ENCODE measurements at places on chromosomes 4 and X. TPM values are rescaled to one million over a fixed set of nuclear protein-coding genes. Genes with fewer than 3 reads are reported as not detected.

ZDHHC15 gene
- total RNA-seq, result 0.08 TPM

DNA sequence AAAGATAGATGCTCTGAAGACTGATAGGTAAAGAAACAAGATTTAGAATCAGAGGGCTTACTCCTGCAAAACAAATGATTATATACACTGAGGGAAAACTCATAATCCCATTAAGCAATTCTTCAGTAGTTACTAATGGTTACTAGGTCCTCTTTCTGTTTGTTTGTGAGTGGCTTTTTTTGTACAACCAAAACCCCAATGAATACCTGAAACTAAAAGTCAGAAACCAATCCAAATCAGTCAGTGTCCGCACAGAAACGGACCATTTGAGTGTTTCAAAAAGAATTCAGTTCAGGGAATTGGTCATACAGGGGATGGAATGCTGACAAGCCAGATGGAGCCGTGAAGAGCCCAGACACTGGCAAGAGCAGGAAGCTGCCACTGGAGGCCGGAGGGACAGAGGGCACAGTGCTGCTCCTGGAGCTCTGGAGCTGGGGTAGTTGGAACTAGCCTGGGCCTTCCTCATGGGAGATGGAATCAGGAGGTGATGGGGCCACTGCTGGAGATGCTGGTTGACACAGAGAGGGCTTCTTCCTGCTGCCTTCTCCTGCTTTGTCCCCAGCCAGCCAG lies 31.9 kb downstream of the SETD7 start:
- no peak overlapping the region for H3K27ac ChIP-seq
- H3K36me3 ChIP-seq, result peaks cover 59% of the 10 kb centered on the region
- peaks cover 3% of the 10 kb centered on the region for H3K4me1 ChIP-seq
- H3K4me3 ChIP-seq, result no peak overlapping the region

- peak overlapping the region; percentile 94 for H3K4me3 ChIP-seq
- peaks cover 52% of the 10 kb centered on the region for H3K4me1 ChIP-seq
- H3K27ac ChIP-seq, result peak overlapping the region; percentile 99
- peaks cover 15% of the 10 kb centered on the region for H3K36me3 ChIP-seq
- no peak for DNase-seq
Observed at GRCh38 chr4:153223930-153224329, 19.7 kb downstream of the TRIM2 start.

DACH2 gene
- total RNA-seq, result not detected

GRCh38 chrX:106042296-106042695 lies 3.8 kb upstream of the SERPINA7 start:
- no peaks in the 10 kb centered on the region for H3K36me3 ChIP-seq
- H3K27ac ChIP-seq, result no peak overlapping the region
- H3K4me3 ChIP-seq, result no peak overlapping the region
- no peaks in the 10 kb centered on the region for H3K4me1 ChIP-seq
- H3K27me3 ChIP-seq, result peaks cover 4% of the 10 kb centered on the region

DNA sequence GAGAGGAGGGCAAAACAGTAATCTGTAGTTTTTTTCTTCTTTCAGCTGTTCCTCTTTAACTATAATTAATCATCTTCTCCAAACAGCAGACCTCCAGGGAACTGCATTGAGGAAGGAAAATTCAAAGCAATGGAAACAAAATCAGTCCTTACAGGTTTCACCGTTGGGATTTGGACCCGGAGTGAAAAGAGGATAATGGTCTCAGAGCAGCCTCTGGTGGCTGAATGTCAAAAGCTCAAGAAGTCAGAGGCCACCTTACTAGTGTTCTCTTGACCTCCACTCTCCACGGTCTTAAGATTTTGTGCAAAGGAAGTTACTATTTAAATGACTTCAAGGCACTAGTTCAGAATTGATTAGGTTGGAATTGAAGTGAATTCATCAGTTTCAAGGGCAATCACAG lies 16.0 kb upstream of the MID1 start:
- no peaks in the 10 kb centered on the region for H3K27me3 ChIP-seq
- no peak for DNase-seq
- H3K36me3 ChIP-seq, result no peaks in the 10 kb centered on the region
- H3K4me3 ChIP-seq, result no peak overlapping the region
- H3K27ac ChIP-seq, result peak overlapping the region; percentile 70

- peaks cover 37% of the 10 kb centered on the region for H3K4me1 ChIP-seq
- no peak for DNase-seq
- H3K36me3 ChIP-seq, result peaks cover 74% of the 10 kb centered on the region
- no peak overlapping the region for H3K4me3 ChIP-seq
- H3K27me3 ChIP-seq, result no peaks in the 10 kb centered on the region
Observed at GRCh38 chr4:77025643-77026321, 50.0 kb downstream of the CCNI start.

DNA sequence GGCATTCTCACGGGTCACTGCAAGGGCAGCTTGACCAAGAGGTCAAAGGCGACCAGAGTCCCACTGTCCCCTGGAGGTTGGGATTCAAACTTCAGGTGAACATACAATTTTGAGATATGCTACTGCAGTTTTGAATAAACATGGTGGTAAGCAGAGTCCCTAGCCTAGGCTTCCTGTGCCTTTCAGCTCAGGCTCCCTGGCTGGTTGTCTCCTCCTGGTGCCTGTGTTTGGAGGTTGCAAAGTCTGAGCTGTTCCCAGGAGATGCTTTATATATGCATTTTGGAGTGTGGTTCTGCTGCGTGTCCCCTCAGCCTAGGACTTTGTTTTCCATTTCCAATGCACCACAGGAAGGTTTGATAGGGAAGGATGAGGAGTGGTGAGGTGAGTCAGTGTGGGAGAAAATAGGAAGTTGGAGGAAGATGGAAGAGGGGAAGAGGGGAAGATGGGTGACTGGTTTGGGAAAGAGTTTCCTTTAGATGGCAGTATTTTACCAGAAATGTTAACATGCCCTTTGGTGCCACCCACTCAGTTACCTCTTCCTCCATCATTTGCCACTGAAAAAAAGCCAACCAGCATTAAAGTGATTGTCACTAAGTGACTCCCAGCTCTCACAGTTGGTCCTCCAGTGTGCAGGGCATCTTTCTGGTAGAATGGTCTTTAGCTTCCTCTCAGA lies 211.7 kb upstream of the AGTR2 start:
- H3K27ac ChIP-seq, result no peak overlapping the region
- no peaks in the 10 kb centered on the region for H3K27me3 ChIP-seq
- DNase-seq, result no peak
- no peaks in the 10 kb centered on the region for H3K4me1 ChIP-seq
- no peak overlapping the region for H3K4me3 ChIP-seq

DNA sequence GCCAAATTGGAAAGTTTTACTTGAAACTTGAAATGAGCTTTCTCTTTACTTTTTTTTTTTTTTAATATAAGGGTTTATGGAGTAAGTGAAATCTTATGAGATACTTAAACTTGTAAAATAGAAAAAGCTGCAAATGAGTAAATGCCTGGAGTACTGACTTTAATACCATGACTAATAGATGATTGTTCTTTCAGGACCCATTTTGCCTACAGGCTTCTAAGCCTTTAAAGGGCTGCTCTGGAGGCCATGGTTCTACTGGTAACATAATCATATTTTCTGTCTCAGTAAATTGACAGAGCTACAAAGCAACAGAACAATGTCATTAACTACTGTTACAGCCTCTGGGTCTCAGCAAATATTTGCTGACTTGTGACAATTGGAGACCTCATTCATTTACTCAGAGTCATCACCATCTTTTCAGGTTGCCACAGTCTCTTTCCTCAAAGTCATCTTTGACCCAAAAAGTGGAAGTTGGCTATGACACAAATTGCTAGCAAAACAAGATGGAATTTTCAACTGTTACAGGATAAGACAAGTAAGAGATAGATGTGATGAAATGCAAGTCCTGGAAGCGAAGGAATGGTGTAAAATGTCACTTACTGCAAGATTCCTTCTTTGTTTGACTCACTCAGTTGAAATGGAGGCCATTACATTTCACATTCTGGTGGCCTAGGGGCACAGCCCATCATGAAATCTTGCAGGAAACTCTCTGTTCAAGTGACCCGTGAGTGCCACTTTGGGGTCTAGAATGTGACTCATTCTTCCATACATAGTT lies 132.7 kb downstream of the BTC start:
- no peaks in the 10 kb centered on the region for H3K27me3 ChIP-seq
- H3K36me3 ChIP-seq, result no peaks in the 10 kb centered on the region
- peaks cover 43% of the 10 kb centered on the region for H3K4me1 ChIP-seq

- no peak overlapping the region for H3K4me3 ChIP-seq
- H3K36me3 ChIP-seq, result peaks cover 14% of the 10 kb centered on the region
- no peak for DNase-seq
- no peaks in the 10 kb centered on the region for H3K4me1 ChIP-seq
- H3K27me3 ChIP-seq, result no peaks in the 10 kb centered on the region
- no peak overlapping the region for H3K27ac ChIP-seq
Observed at GRCh38 chrX:41720125-41720779, 3.7 kb upstream of the GPR82 start.

- no peak overlapping the region for H3K4me3 ChIP-seq
- no peak for DNase-seq
- peaks cover 2% of the 10 kb centered on the region for H3K27me3 ChIP-seq
- H3K36me3 ChIP-seq, result no peaks in the 10 kb centered on the region
- no peaks in the 10 kb centered on the region for H3K4me1 ChIP-seq
- H3K27ac ChIP-seq, result no peak overlapping the region
Observed at GRCh38 chr4:120960656-120961267, 38.2 kb upstream of the PRDM5 start.

DNA sequence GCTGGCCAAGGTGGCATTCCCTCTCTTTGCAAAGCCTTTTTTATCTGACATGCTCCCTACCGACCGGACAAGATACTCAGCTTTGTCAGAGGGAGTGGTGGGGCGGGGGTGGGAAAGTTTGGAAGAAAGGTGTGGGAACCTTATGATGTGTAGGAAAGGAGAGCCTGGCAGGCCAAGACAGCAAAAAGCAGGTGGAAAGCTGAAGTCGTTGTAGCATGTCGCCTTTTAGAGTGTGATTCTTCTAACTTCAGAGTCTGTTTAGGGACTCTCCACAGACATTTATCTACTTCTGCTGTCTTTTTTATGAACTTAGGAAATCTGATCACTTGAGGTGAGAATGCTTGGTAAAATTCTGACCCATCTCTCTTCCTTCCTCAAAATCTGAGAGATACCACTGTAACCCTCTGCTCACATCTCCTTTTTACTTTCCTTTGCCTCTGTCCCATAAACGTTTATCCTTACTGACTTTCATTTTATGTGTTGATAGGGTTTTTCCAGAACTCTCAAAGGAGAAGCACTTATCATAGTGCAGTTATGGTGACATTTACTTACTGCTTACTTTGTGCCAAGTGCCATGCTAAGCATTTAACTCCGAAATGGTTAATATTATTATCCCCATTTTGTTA lies 8.2 kb upstream of the RUFY3 start:
- DNase-seq, result no peak
- H3K4me1 ChIP-seq, result peaks cover 2% of the 10 kb centered on the region
- H3K36me3 ChIP-seq, result no peaks in the 10 kb centered on the region
- no peaks in the 10 kb centered on the region for H3K27me3 ChIP-seq

GRCh38 chr4:165600959-165601683 lies 222.3 kb downstream of the CPE start:
- no peak for DNase-seq
- peaks cover 5% of the 10 kb centered on the region for H3K4me1 ChIP-seq
- H3K4me3 ChIP-seq, result no peak overlapping the region
- H3K27ac ChIP-seq, result no peak overlapping the region

GAGE12H gene
- not detected for total RNA-seq

PAGE1 gene
- total RNA-seq, result not detected

F9 gene
- total RNA-seq, result not detected

PPP2R2C gene
- total RNA-seq, result not detected

DNA sequence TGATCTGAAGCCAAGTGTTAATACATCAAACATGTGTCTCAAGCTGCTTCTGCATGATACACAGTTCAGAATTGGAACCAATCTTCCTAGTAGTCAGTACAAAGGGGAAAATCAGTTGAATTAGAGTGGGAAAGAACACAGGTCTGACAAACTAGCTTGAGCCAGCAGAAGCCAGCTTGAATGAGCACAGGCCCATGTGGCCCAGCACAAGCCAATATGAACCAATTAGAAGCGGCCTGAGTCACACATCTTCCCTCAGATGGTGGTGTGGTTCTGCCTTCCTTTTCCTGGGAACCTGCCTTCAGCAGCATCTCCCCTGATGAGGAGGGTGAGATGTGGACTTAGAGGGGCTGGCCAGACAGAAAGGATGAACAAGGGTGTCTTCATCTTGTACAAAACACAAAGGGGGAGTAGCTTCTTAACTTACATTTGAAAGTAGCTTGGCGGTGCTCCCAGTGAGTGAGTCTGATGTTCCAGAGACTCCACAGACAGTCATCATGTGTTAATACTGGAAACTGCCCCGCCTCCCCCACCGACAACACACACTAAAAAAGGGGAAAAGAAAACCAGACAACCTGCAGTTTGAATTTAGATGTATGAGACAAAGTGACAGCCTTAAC lies 72.0 kb downstream of the FRMPD4 start:
- H3K27ac ChIP-seq, result no peak overlapping the region
- no peaks in the 10 kb centered on the region for H3K27me3 ChIP-seq
- no peak overlapping the region for H3K4me3 ChIP-seq
- H3K36me3 ChIP-seq, result no peaks in the 10 kb centered on the region
- DNase-seq, result no peak

DNA sequence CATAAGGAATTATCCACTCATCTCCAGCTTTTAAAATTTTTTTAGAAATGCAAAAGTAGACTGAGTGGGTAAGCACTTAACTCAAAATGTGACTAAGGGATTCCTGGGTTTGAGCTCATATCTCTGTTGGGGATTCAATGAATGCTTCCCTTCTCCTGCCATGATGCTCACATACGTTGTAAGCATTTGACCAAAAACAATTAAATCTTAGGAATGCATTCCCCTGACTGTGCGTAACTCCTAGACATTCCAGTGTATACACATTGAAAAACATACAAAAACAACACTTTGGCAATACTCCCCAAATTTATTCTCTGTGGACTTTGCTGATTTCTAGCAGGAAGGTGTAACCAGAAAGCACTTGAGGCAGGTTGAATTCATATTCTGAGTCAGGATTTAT lies 29.8 kb downstream of the SPANXA2 start:
- no peak overlapping the region for H3K27ac ChIP-seq
- H3K27me3 ChIP-seq, result peaks cover 3% of the 10 kb centered on the region
- H3K4me3 ChIP-seq, result no peak overlapping the region

GRCh38 chr4:106365613-106366012 lies 3.0 kb downstream of the GIMD1 start:
- no peak overlapping the region for H3K27ac ChIP-seq
- DNase-seq, result no peak
- H3K36me3 ChIP-seq, result no peaks in the 10 kb centered on the region
- H3K27me3 ChIP-seq, result peaks cover 8% of the 10 kb centered on the region
- no peak overlapping the region for H3K4me3 ChIP-seq

- H3K36me3 ChIP-seq, result no peaks in the 10 kb centered on the region
- H3K27ac ChIP-seq, result no peak overlapping the region
- no peaks in the 10 kb centered on the region for H3K27me3 ChIP-seq
- no peak for DNase-seq
- no peak overlapping the region for H3K4me3 ChIP-seq
- H3K4me1 ChIP-seq, result no peaks in the 10 kb centered on the region
Observed at GRCh38 chrX:13983734-13984133, 46.0 kb downstream of the GEMIN8 start.

GRCh38 chr4:33111117-33111516 lies 2390.9 kb downstream of the PCDH7 start:
- H3K27ac ChIP-seq, result no peak overlapping the region
- H3K4me1 ChIP-seq, result peaks cover 6% of the 10 kb centered on the region
- no peak overlapping the region for H3K4me3 ChIP-seq

- DNase-seq, result no peak
- H3K36me3 ChIP-seq, result peaks cover 2% of the 10 kb centered on the region
- peaks cover 5% of the 10 kb centered on the region for H3K4me1 ChIP-seq
- peak within 1 kb of the TSS; percentile 74 for H3K4me3 ChIP-seq
- peaks cover 38% of the 10 kb centered on the region for H3K27me3 ChIP-seq
Observed at GRCh38 chrX:48835524-48836329, at the start of gene PCSK1N. PCSK1N (minus strand) TSS chrX:48835610; CDS start chrX:48835532, 78 bp downstream.

- no peaks in the 10 kb centered on the region for H3K27me3 ChIP-seq
- H3K27ac ChIP-seq, result no peak overlapping the region
- no peak overlapping the region for H3K4me3 ChIP-seq
Observed at GRCh38 chrX:37302569-37302968, 46.6 kb upstream of the PRRG1 start.
